Nucleus accumbens (tissue), 56 donors: ENCODE measurements at places on chromosomes 6 and 20.

DNA sequence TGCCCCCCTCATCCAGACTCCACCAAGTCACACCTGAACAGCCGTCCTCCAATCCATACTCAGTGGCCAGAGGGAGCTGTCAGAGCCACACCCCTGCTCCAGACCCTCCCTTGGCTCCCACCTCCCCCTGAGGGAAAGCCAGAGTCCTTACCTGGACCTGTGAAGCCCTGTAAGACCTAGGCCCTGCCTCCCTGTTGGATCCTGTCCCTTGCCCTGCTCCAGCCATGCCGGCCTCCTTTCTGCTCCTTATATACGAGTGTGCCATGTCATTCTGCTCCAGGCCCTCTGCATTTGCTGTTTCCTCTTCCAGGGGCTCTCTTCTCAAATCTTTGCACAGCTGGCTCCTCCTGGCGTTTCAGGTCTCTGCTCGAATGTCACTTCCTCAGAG, 100.3 kb upstream of the MYL9 start:
- no peak for DNase-seq

DNA sequence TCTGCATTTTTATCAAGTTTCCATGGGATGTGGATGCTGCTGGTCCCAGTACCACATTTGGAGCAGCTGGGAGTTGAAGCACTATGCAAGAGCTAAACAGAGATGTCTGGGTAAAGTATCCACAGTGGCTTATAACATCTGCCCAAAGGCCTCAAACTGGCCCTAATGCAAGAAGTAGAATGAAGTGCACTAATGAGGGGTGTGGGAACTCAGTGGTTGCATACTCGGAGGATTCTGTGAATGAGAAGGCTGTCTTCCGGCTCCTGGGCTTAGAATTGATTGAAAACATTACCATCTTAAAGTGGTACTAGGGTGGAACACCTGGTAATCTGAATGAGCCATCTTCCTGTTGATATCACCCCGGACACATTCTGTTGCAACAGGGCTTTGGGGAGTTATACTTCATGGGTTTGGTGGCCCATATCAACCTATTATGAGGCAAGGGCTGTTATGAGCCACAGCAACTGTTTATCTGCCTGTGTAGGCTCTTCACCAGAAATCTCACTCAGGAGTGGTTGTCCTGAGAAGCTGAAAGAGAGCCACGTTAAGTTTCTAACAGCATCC, 54.7 kb upstream of the SNRPB2 start:
- no peak for DNase-seq

GRCh38 chr6:127471379-127472255, 12.4 kb upstream of the KIAA0408 start:
- no peak for DNase-seq

GRCh38 chr6:82608781-82609180, 245.2 kb downstream of the TPBG start:
- no peak for DNase-seq

DNA sequence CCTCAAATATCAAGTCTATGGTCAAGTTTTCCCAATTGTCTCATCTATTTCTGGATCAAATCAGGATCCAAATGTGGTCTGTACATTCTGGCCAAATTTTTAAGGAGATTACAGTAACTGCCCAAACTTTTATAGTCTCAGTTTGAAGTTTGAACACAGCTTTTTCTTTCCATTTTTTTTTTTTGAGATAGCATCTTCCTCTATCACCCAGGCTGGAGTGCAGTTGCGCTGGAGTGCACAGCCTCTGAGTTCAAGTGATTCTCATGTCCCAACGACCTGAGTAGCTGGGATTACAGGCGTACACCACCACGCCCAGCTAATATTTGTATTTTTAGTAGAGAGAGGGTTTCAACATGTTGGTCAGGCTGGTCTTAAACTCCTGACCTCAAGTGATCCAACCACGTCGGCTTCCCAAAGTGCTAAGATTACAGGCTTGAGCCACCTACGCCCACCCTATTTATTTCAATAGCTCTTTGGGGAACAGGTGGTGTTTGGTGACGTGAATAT, 84.9 kb upstream of the CARMIL1 start:
- no peak for DNase-seq

- no peak for DNase-seq
These were observed 1.2 kb upstream of the NTSR1 start for GRCh38 chr20:62707276-62707920.

DNA sequence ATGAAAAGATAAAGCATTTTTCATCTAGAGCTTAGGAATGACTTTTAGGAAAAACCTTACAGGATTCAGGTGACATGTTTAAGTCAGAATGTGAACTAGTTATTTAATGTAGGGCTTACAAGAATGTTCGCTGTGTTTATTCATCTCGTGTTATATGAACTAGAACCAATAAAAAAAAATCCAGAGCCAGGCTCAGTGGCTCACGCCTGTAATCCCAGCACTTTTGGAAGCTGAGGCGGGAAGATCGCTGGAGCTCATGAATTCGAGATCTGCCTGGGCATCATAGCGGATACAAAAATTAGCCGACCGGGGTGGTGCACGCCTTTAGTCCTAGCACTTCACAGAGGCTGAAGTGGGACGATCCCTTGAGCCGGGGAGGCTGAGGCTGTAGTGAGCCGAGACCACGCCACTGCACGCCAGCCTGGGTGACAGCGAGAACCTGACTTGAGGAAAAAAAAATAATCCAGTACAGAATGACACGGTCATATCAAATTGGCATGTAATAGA, 46.3 kb downstream of the OR2B2 start:
- DNase-seq = no peak

DNA sequence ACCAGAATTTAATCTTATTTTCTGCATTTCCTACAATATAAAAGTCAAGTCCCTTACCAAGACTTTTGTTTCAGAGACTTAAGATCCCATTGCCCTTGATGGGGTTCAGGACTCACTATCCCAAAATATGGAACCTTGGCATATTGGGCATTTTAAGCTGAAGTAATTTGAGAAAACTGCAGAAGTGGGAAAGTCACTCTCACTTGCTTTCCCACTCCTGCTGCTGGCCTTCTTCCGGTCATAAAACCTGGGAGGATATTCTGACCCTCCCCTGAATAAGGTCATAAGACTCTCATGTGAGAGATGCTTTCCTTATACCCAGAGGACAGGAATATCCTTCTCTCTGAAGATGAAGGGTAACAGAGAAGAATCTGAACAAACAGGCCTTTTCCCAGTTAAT, 92.8 kb upstream of the IFNGR1 start:
- no peak for DNase-seq

GRCh38 chr20:64253000-64253383, 2.6 kb upstream of the PCMTD2 start:
- no peak for DNase-seq

DNA sequence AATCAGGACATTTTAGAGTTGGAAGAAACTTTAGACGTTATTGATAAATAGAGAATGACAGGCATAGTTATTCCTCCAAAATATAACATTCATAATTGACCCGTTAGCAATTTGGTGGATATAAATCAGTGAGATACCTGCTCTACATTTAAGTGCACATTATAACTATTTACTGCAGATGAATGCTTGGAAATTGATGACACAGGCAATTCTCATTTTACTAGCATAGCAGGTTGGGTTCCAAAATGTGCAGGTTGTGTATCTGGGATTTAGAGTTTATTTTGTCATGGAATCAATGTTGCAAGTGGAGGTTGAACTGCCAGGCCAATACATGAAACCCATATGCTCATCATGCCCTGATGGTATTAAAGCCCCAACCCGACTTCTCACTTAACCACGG, 44.4 kb upstream of the PROKR2 start:
- DNase-seq = no peak

DNA sequence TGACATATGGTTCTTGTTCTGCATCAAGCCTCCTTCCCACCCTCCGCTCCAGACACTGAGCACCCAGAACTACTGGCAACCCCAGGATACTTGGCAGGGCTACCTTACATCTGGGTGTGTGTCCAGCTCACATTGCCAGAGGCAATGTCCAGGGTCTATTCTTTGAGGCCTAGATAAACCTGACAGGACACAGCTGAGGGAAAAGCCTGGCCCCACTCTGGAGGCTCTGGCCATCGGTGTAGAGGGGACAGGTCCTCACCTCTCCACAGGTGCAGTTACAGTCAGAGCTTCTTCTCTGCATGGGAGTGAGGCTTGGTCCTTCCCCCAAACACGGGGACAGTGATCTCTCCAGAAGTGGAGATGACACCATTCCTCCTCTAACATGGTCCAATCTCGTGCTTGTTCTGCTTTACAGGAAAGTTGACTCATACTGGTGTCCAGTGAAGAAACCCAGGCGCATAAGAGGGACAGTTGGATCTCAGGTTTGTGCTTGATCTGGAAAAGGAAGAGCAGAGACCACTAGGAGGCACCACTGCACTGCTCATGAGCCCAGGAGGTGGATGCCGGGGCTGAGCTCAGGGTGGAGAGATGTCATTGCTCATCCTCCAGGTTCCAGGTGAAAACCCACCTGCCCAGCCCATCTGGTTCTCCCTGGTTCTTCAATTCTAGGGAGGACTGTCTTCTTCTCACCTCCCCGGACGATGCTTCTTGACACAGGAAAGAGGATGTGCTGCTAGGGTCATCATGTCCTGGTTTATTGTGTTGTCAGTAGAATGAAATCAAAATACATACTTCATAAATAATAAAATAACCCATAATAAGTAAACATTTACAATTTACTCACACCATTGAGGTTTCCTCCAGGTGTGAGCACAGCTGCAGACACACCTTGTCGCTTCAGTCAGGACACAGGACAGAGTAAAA, 14.7 kb downstream of the HLA-F start:
- DNase-seq = no peak

- no peak for DNase-seq
These were observed 25.3 kb upstream of the KIAA1586 start for GRCh38 chr6:57021086-57021720.

- no peak for DNase-seq
These were observed 6.7 kb downstream of the PCED1A start for GRCh38 chr20:2833761-2834160.

GRCh38 chr6:18567380-18567779, 180.2 kb downstream of the RNF144B start:
- DNase-seq = no peak

DNA sequence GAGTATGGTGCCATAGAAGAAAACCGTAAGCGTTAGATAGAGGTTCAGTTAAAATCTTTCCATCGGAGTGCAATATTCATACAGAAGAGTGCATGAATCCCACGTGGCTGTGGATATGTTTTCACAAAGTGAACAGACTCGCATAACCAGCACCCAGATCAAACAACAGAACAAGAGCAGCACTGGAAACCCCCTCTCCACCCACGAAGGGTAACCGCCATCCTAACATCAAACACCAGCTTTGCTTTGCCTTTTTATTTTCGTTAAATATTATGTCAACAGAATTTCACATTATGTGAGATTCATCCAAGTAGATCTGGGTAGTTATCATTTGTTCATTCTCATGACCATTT, 4.7 kb downstream of the GTSF1L start:
- DNase-seq = no peak

- DNase-seq = no peak
These were observed 44.7 kb upstream of the CNKSR3 start for GRCh38 chr6:154555073-154555677.

GRCh38 chr6:45377043-45377553, 636 bp downstream of the SUPT3H start:
- no peak for DNase-seq

DNA sequence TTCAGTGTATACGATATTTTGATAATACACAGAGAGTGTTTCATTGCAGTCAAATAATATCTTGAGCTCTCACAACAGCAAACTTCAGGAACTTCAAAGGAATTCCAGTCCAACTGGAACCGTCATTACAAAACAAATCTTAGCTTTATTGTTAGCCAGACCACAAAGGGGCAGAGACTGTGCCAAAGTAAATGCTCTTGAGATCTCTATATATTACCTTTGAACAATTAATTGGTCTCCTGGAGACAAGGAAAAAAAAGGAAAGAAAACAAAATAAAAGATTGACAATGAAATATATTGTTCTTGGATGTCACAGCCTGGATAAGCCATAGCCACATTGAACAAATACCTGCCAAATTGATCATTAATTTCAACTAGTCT, 70.0 kb downstream of the FOXC1 start:
- DNase-seq = no peak
